Activated naive CD8-positive, alpha-beta T cell treated with anti-CD3 and anti-CD28 coated beads for 36 hours (primary cell): ENCODE measurements at places on chromosomes 11 and 22.
A peak's percentile ranks its signal among the peaks of the same experiment; 100 is the strongest.

DNA sequence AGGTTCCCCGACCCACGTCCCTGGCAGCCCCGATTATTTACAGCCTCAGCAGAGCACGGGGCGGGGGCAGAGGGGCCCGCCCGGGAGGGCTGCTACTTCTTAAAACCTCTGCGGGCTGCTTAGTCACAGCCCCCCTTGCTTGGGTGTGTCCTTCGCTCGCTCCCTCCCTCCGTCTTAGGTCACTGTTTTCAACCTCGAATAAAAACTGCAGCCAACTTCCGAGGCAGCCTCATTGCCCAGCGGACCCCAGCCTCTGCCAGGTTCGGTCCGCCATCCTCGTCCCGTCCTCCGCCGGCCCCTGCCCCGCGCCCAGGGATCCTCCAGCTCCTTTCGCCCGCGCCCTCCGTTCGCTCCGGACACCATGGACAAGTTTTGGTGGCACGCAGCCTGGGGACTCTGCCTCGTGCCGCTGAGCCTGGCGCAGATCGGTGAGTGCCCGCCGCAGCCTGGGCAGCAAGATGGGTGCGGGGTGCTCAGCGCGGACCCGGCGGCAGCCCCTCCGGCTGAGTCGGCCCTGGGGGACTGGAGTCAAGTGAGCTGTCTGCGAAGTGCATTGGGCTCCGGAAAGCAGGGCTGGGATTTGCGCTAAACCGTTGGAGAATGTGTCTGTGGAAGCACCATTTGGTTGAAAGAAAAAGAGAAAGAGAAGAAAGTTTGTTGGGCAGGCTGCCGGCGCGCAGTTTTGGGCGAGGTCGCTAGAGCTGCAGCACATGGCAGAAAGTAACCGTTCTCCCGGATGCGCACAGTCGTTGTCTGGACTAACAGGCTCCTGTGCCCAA lies at the start of gene CD44:
Gene CD44 (plus strand): TSS at position 229 of the 779 bp plus-strand sequence. CDS start 133 bp downstream, at position 362.
- DNase-seq: peak; percentile 83

- no peak for DNase-seq
These were observed 63.5 kb downstream of the CSTPP1 start for GRCh38 chr11:47000033-47000432.

- DNase-seq: no peak
These were observed 3.3 kb downstream of the TTLL1 start for GRCh38 chr22:43085658-43086606.

GRCh38 chr22:31995807-31996206 lies 47.3 kb upstream of the SLC5A1 start:
- DNase-seq: no peak

DNA sequence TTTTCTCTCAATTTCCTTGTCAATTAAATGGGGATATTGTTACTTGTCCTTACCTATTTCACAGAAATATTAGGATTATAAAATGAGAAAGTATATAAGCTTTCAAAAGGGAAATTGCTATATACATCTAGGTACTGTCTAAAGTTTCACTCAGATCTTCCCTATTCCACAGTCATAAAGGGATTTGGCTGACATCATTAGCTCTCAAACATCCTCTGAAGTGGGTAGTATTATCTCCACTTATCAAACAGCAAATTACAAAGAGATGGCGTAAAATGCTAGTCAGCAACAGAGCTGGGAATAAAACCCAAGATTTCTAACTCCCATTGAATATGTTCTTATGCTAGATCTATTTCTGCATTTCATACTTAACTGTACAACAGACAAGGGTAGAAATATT lies 50.9 kb downstream of the SLC25A17 start:
- DNase-seq: no peak

GRCh38 chr11:68349461-68350249 lies 37.3 kb downstream of the LRP5 start:
- DNase-seq: no peak

GRCh38 chr11:27864611-27865010 lies 164.4 kb upstream of the BDNF start:
- DNase-seq: no peak

GRCh38 chr11:57055744-57056143 lies 67.0 kb downstream of the OR5AK2 start:
- DNase-seq: no peak

GRCh38 chr22:20648306-20648903 lies 125.5 kb upstream of the SERPIND1 start:
- DNase-seq: no peak

DNA sequence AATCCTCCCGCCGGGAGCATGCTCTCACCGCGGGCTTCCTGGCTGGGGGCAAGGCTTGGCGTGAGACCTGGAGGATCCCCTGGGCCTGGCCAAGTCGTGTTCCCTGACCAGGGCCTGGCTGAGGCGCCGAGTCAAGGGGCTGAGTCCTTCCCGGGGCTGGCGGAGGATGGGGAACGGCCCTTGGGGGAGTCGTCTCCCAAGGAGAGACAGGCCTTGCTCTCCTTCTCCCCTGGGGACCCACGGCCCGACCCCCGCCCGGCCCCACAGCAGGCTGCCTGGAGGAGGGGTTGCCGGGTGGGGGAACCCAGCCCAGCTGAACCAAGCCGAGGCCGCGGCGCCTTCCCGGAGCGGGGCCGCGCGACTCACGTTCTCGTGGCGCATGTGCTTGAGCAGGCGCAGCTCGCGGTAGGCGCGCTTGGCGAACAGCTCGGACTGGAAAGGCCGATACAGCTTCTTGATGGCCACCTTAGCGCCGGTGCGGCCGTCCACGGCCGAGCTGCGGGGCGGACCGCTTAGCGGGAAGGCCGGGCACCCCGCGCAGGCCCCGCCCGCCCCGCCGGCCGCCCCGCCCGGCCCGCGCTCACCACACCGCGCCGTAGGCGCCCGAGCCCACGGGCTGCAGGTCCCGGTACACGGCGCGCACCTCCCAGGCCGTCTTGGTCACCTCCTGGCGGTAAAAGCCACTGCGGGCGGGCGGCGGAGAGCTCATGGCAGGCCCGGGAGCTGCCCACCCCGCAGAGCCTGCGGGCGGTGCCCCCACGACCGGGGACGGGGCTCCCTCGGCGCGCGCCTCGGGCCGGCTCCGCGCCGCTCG lies 475 bp downstream of the MAPK12 start:
- DNase-seq: peak; percentile 57
